ENCODE measurements at places on chromosomes 1 and 21. TPM values are rescaled to one million over a fixed set of nuclear protein-coding genes. Genes with fewer than 3 reads are reported as not detected.

DNA sequence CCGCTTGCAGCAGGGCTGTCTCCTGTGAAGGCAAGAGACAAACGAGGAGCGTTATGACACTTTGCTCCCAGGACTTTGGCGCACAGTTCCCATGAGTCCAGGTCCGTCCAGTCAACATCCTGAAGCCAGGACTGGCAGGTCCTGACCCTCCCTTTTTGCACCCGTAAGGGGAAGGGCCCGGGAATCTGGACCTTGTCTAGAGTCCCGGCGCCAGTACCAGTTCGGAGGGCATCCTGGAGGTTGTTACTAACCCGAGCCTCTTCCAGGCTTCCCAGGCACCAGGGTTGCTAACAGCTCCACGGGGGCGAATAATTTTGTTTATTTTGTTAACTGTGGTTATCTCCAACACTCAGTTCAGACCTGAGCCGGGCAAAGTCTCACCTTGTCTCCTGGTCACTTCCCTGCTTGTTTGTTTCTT lies 682 bp upstream of the RWDD3 start:
- no peak for DNase-seq

DNA sequence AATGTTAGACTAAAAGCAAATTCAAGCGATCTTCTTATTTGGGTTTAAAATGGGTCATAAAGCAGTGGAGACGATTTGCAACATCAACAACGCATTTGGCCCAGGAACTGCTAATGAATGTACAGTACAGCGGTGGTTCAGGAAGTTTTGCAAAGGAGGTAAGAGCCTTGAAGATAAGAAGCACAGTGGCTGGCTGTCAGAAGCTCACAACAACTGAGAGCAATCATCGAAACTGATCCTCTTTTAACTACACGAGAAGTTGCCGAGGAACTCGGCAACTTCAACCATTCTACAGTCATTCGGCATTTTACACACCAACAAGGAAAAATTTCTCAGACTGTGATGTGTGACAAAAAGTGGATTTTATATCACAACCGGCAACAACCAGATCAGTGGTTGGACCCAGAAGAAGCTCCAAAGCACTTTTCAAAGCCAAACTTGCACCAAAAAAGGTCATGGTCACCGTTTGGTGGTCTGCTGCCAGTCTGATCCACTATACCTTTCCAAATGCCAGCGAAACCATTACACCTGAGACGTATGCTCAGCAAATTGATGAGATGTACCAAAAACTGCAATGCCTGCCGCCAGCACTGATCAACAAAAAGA lies 47.9 kb downstream of the ASH1L start:
- DNase-seq = no peak

GRCh38 chr1:29286194-29286767 lies 50.0 kb downstream of the PTPRU start:
- no peak for DNase-seq

- DNase-seq = no peak
These were observed 24.0 kb upstream of the GNPAT start for GRCh38 chr1:231217056-231217455.

GRCh38 chr1:19121192-19121591 lies 88.9 kb downstream of the UBR4 start:
- DNase-seq = no peak

DNA sequence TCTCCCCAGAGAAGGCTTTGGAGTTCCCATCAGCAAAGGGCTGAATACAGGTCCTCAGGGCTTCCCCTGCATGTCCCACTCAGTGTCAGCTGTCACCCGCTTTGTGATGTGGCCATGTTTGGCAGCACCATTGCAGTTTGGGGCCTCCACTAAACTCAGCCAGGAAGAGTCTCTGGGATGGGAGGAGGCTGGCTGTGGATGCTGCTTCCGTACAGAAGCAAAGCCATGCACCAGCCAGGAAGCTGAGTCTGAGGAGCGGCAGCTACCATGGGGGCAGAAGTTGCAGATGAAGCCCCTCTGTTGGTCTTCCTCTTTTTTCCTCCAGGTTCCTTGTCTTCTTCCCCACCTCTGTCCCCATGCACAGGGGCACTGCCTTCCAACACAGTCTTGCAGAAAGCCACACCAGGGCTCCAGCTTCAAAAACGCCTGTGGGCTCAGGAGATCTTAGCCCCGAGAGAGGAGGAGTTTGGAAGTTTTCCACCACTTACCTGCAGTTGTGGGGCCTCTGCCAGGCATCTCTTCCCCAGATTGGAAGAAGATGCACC lies 416.8 kb downstream of the NPHP4 start:
- DNase-seq = no peak

DNA sequence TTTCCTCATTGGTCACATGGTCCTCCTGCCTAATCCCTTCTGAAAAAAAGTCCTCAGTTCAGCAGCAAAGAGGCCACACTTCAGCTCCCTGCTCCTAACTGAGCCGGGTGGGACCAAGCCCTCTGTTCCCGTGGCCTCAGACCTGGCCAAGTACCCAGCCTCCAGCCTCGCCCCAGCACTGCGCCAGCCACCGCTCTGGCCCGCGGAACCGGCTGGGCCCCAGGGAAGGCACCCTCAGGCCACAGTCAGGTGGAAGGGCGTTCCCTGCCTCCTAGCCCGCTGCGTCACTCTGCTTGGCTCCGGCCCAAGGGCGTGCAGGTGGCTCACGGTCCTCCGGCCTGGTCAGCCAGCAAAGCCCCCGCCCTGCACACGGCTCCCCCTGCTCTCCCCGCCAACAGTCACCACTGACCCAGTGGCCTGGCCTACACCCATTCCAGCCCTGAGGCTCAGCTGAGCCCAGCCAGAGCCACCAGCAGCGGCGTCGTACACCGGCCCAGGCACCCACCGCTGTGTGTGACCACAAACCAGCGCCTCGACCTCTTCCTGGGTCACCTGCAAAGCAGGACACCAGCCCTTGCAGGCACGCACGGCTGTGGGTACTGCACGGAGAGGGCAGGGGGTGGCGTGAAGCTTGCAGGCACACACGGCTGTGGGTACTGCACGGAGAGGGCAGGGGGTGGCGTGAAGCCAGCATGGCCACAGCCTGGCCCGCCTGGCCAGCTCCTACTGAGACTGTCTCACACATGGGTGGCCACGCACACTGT lies 19.4 kb downstream of the NADK start:
- DNase-seq = no peak

GRCh38 chr1:30313584-30313983 lies 409.8 kb downstream of the MATN1 start:
- DNase-seq = no peak

C1QA gene
- 14.8 TPM for polyA plus RNA-seq
